ENCODE measurements at places on chromosomes 12 and 14.

DNA sequence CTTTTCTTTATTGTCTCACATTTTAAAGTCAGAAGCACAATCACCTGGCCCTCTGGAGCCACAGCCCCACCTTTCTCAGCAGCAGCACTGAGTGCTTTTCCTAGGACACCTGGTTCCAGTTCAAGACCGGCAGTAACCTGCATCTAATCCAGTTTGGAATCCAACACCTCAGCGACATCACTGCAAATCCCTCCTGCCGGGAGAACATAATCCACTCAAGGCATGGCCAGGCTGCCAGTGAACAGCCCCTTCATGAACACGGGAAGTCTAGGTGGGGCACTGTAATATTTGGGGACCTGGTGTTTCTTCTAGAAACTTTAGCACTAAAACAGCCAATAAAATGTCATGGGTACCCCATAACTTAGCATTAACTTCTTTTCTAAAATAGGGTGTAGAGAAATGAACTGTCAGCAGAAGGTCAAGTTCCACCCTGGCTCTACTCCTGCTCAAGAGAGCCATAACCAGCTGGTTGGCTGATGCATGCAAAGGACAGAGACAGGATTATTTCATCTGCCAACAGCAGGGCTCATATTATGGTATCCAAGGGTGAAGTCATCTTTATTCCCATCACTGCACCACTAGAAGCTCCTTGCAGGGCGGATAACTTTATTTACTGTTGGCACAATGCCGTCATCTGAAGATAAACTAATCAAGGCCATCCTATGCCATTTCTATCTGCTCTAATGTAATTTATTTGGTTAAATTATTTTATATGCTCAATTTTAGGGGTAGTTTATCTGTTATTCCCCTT lies 76.7 kb downstream of the TTC7B start:
- DNase-seq, result peak; percentile 42

- no peak for DNase-seq
These were observed 193.9 kb downstream of the BCAT1 start for GRCh38 chr12:24754690-24755638.

GRCh38 chr14:86450085-86450484 lies 920.1 kb downstream of the FLRT2 start:
- DNase-seq, result no peak

DNA sequence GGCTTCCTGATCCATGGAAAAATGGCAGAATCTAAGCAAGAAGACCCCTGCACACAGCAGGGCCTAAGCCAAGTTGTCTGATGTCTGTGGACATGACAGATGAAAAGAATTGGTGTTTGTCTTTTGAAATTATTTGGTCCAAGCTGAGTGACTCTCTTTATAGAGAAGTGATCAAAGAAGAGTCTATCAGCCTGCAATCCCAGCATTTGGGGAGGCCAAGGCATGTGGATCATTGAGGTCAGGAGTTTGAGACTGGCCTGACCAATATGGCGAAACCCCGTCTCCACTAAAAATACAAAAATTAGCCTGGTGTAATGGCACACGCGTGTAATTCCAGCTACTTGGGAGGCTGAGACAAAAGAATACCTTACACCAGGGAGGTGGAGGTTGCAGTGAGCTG lies 64.8 kb upstream of the TUNAR start:
- peak; percentile 34 for DNase-seq

GRCh38 chr12:112820796-112821195 lies 29.2 kb downstream of the RPH3A start:
- peak; percentile 32 for DNase-seq

DNA sequence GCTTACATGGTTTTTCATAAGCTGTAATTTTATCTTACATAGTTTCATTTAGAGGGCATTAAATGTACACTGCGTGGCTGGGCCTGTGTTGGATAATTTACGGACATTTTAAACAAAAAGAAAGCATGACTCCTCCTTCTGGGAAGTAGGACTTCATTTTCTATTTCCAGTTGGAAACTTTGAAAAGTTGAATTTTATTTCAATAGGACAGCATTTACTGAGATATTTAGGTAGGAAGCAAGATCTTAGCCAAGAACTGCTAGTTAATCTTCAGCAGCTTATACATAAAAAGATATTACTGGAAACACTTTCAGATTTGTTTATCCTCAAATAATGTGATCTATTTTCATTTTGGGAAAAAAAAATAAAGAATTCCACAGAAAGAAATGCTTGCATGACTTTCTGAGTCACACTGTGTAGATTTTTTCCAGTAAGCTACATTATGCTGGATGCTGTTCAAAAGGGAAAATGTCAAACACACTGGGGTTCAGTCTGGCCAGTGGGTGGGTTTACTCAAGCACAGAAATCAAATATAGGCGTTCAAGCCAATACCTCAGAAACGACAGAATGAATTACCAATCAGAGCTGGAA lies 239.4 kb upstream of the KRR1 start:
- no peak for DNase-seq

DNA sequence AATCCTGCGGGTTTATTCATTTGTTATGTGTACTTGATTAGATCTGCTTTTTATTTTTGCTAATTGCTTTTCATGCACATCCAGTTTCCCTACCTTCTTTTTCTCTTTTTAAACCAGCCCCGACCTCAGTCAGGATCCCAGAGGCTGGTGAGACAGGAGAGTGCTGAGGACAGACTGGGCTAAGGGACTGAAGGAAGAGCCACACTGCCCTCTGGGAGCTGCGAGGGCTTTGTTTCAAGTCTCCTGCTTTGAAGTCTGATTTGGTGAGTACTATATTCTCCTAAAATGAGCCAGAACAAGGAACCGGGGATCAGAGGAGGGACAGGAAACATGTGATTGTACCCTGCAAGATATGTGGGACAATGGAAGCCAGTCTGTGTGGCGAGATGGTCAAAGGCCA lies 23.9 kb downstream of the PRICKLE1 start:
- DNase-seq, result no peak

DNA sequence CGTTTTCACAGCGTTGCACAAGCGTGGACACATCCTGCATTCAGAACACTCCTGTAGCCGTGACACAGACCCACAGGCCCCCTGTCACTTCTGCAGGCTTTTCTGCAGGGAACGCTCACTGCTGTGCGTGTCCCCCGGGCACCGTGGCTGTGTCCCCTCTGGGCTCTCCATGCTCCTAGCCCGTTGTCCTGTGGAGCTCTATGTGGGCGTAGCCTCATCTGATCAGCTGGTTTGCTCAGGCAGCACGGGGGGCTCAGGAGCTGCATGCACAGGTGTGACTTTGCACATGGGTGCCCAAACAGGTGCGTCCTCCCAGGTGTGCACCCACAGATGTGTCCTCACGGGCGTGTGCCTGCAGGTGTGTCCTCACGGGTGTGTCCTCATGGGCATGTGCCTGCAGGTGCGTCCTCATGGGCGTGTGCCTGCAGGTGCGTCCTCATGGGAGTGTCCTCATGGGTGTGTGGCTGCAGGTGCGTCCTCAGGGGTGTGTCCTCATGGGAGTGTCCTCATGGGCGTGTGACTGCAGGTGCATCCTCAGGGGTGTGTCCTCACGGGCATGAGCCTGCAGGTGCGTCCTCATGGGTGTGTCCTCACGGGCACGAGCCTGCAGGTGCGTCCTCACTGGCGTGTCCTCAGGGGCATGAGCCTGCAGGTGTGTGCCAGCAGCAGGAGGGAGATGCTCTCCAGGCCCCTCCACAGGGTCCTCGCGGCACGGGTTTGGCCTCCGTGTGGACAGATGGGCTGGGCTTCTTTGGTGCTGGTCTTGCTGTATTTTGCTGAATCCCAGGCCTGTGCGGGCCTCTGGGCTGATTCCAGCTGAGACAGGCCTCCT lies 17.5 kb downstream of the MTA1 start:
- DNase-seq, result no peak

DNA sequence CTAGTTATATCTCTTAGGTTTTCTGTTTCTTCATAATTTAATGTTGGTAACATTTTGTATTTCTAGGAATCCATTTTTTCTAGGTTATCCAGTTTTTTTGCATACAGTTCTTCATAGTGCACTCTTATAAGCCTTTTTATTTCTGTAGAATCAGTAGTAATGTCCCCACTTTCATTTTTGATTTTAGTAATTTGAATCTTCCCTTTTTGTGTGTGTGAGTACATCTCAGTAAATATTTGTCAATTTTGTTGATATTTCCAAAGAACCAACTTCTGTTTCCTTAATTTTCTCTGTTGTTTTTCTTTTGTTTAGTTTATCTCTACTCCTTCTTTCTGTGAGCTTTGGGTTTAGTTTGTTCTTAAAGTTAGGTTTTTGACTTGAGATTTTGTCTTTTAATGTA lies 507.3 kb upstream of the RGS6 start:
- no peak for DNase-seq

- no peak for DNase-seq
These were observed 63.4 kb downstream of the GALNT4 start for GRCh38 chr12:89461190-89461589.

- no peak for DNase-seq
These were observed 765 bp upstream of the NFYB start for GRCh38 chr12:104138797-104139152.

GRCh38 chr14:25828562-25828961 lies 769.3 kb downstream of the NOVA1 start:
- DNase-seq, result no peak

DNA sequence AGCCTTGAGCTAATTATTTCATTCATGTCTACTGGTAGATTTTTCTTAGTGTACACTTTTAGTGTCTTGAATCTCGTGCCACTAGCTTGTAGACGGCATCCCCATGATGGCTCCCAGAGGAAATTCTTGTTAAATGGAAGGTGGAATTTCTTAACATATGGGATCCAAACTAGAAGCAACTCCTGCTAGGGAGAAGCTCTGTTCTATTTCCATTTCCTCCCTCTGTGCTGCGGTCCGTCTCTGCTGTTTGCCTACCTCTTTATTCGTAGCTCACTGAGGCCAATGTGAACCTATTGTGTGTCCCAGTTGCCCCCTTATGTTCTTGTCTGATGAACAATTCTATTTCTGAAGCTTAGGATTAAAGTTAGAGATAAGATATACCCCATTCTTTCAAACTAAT lies 588 bp downstream of the PIK3C2G start:
- DNase-seq, result no peak

DNA sequence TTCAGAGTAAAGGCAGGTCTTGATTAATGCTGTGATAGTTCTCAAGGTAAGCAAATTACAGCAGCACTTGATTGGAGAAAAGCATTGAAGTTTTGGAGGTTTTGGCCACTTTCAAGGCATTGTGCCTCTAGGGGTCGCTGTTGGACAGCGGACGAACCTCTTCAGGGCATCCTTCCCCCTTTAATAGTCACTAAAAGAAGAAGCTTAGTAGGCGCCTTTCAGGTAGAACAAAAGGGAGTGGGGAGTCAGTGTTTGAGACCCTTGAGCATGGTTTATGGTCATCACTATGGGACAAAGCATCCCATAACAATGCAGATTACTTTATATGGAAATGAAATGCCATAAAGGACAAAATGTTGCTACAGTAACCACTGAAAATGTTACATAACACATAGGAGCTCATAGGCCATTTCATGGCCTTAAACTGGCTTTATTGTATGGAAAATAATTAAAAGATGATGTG lies 199.5 kb upstream of the DCN start:
- no peak for DNase-seq

- DNase-seq, result no peak
These were observed 168.1 kb downstream of the BCAT1 start for GRCh38 chr12:24780697-24781368.

DNA sequence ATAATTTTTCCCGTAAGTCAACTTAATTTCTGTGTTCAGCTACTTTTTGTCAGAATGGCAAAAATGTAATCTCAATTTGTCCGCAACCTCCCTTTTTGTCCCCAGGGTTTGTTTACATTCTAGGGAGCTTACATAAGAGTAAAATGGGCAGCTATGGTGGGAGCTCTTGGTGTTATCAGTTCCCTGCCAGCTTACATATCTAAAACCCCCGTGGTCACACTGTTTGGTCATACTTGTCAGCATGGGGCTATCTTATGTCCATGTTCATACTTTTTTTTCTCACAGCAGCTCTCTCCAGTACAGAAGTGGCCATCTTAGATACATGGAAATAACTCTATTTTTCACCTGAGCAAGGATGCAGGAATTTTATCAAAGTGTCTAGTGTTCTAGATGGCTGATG lies 16.7 kb downstream of the SLCO1C1 start:
- no peak for DNase-seq

GRCh38 chr14:104435147-104436046 lies 144.2 kb upstream of the C14orf180 start:
- DNase-seq, result peak; percentile 94

Measured in vagina (tissue), 2 donors.